ENCODE measurements at places on chromosomes 11 and 22.

DNA sequence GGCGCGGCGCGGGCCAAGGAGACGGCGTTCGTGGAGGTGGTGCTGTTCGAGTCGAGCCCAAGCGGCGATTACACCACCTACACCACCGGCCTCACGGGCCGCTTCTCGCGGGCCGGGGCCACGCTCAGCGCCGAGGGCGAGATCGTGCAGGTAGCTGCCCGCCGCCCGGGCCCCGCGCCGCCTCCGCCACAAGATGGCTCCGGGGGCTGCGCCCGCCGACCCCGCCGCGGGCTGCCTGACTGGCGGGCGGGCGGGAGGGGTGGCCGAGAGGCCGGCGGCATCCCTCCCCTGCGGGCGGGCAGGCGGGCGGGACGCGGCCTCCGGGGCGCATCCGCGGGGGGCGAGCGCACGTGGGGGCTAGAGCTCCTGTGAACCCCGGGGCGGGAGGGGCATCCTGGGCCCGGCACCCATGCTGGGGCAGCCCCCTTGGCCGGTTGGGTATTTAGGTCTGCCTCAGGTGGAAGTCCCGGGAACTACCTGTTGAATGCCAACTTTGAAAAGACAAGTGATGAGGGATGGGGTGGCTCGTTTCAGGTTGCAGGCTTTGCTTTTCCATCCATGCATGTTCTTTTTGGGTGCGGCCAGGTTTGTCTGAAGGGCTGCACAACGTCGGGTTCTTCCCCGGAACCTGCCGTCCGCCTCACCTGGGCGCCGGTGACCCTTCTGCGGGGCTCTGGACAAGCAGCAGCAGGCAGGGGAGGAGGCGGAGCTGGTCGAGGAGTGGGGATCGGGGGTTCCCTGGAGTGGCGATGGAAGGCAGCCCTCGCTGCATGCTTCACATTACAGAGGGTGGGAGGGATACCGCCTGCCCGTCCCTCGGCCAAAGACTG is 760 bp downstream of the ZNRF3 start:
- DNase-seq: peak; percentile 29

DNA sequence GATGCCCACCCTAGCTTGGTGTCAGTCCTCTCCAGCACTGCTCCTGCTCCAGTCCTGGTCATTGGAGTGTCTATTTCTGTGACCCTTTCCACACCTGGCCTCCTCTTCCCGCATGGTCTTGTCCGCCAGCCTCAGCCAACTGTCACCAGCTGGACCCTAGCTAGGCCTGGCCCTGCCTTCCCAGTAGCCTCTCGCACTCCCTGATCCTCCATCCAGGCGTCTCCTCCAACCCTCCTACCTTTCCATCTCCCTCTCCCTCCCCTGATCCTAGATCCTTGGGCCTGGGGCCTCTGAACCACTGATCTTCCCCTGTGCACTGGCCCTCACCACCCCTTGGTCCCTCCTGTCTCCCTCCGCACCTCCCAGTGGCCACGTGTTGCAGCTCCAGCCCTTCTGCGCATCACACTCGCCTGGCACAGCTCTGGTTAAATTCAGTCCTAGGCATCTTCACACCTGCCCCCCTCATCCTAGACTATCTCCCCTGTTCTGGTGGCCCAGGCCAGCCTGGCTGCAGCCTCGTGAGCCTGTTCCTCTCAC is 9.9 kb downstream of the SYNGR1 start:
- DNase-seq: no peak

GRCh38 chr22:46829941-46830715 is 67.7 kb downstream of the TBC1D22A start:
- DNase-seq: no peak

DNA sequence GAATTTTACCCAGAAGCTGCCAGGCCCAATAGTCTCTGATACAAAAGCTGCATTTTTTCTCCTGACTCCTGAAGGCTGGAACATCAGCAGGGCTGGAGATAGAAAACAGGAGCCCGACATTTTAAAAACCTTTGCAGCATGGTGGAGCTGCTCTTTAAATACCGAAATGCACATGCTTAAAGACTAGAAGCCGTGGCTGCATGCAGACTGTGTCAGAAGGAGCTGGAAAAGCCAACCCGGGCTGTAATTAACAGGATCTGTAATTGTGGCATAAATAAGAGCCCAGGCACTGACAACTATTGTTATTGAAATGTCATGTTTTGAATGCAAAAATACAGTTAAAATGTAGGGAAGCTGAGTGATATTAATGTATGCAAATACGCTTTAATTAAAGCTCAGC is 304.9 kb upstream of the PLET1 start:
- no peak for DNase-seq

DNA sequence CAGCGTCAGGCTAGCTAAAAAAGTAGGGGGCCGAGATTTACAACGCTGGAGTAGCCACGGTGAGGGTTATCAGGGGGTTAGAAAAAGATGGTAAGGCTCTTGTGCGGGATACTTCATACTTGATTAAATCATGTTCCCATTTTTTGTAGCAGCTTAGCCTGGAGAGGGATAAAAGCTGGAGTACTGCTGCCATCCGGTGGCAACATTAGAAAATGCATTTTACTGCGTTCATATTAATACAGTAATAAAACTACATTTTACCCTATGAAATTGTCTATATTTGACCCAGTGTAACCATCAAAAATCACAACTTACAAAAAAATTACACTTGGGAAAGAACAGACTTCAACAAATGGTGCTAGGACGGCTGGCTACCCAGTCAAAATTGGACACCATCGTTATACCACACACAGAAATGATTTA is 17.3 kb downstream of the RPUSD4 start:
- DNase-seq: peak; percentile 20
